ENCODE measurements at places on chromosomes 11 and 22.

- no peak for DNase-seq
Observed at GRCh38 chr22:45886540-45886939, 90.4 kb downstream of the WNT7B start.

DNA sequence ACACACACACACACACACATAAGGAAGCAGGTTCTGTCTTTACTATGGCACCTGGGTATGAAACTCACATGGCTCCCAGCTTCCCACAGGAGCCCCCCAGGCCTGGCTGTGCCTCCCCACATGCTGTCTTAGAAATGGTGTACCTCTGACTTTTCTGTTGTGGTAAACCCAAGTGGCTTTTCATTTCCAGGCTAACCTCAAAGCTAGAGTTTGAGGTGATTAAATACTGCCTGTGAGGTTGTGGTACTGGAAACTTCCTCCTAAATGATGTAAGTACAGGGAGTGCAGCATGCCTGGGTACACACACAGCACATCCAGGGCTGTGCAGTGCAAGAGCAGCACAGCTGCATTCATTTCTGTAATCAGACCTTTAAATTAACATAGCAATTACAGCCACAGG is 34.4 kb downstream of the ME3 start:
- no peak for DNase-seq

DNA sequence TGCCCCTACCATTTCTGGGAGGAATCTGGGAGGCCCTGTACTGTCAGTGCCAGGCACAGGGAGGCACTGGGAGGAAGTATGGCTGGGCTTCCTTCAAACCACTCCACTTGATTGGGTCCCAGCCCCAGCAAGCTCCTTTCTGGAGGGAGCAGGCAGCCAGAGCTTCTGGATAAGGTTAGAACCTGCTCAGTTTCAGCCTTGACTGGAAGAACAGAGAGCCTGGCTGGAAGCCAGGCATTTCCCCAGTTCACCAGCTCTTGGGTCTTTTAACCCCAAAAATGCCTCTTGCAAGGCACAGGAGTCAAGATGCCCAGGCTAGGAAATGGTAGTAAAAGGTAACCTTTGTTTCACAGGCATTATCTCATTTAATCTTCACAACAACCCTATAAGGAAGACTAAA is 9.0 kb upstream of the KCTD14 start:
- DNase-seq, result peak; percentile 42

DNA sequence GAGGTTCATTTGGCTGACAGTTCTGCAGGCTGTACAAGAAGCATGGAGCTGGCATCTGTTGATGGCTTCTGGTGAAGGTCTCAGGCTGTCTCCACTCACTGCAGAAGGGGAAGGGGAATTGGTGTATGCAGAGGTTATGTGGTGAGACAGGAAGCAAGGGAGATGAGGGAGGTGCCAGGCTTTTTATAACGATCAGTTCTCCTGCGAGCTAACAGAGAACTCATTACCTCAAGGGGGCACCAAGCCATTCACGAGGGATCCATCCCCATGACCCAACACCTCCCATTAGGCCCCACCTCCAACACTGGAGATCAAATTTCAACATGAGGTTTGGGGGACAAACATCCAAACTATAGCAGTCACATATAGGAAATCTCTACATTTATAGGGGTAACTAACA is 38.7 kb upstream of the E2F8 start:
- DNase-seq, result no peak

DNA sequence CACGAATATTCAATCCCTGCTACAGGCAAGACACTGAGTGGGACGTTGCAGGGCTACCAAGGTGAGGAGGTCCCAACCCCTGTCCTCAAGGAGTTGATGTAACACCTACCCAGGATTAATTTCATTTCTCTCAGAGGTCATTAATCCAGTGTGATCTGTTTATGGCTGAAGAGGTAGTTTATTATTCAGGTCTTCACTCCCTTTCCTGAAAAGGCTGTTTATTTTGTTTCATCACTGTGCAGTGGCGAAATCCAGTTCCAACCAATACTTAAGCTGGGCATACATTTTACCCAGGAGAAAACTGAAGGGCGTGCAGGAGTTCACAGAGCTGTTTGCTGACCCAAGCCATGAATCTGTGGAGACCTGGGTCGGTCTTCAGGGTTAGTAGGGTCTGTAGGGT is 2.7 kb upstream of the PTPRJ start:
- no peak for DNase-seq

GRCh38 chr22:27394806-27395404 is 406.7 kb downstream of the MN1 start:
- DNase-seq, result no peak

GRCh38 chr11:120564573-120565311 is 53.2 kb downstream of the GRIK4 start:
- DNase-seq, result peak; percentile 68

GRCh38 chr11:976431-977160 is 50.9 kb downstream of the AP2A2 start:
- DNase-seq, result no peak

GRCh38 chr22:23034621-23035556 is 35.4 kb upstream of the GNAZ start:
- DNase-seq, result no peak

GRCh38 chr11:27977031-27977430 is 130.9 kb downstream of the KIF18A start:
- no peak for DNase-seq

- no peak for DNase-seq
Observed at GRCh38 chr22:40007853-40008710, 13.3 kb downstream of the FAM83F start.

DNA sequence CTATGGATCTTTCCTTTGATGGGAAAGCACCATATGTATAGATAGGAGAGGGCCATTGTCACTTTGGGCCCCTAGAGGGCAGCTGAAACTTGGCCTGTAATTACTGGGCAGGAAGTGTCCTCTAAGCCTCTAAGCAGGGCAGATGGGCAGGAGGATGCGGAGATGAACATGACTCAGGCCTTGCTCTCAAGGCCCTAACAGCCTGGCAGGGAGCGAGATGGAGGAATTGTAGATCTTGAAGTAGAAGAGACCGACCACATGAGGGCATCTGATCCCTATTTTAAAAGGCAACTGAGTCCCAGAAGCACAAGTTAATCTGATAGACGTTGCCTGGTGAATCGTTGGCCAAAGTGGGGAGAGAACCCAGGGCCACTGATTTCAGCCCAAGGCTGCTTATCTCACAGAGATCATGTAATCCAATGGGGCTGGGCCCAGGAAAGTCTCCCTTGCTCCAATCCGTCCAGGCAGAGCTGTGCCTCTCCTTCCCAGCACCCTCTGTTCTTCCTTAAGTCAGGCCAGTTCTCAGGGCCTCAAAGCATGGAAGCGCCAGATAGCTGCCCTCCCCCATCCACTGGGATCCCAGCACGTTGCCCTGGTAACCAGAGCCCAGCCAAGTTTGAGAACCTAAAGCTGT is 2.5 kb upstream of the SEPTIN3 start:
- DNase-seq, result peak; percentile 23
